Ecto neural progenitor cell (in vitro differentiated cells): ENCODE measurements at places on chromosomes 6 and 20.

- peak; percentile 99 for DNase-seq
These were observed 32.7 kb upstream of the ID4 start for GRCh38 chr6:19804205-19805128.

GRCh38 chr6:7050872-7051779, 56.6 kb upstream of the RREB1 start:
- peak; percentile 72 for DNase-seq

DNA sequence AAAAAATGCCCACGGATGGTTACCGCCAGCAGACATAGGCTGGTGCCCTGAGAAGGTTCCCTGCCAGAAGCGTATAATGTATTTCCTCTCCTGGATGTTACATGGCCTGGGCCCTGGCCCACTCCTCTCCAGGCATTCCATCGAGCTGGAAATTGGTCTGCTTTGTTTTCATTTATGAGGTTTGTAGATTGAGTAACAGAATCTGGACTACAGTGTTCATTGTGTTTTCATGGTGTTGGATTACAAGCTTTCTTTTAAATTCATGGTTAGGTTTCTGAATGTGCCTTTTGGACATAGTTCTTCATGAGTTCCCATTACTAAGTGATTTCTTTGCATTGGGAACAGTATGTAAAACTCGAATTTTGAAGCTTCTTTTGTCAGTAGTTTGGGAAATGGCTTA, 6.4 kb downstream of the TIAM2 start:
- no peak for DNase-seq

- DNase-seq = no peak
These were observed 151.0 kb upstream of the HEY2 start for GRCh38 chr6:125598422-125598821.

DNA sequence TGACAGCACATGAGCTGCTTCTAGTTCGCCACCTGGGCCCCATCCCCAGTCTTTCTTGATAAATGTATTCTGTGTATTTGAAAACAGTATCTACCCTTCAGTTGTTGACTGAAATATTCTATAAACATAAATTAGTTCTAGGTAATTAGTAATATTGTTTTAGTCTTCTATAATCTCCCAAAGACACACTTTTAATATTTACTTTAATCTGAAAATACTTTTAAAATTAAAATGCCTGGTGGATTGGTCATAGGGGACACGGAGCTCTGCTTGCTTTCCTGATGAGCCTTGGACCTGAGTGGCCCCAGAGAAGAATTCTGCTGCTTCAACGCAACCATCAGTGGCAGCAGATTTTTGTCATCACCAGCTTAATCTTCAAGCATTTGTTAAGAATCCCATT, 234.5 kb downstream of the THBS2 start:
- no peak for DNase-seq

GRCh38 chr6:27568226-27568897, 95.5 kb upstream of the ZNF184 start:
- no peak for DNase-seq

- no peak for DNase-seq
These were observed 11.4 kb upstream of the GDAP1L1 start for GRCh38 chr20:44235702-44236101.

DNA sequence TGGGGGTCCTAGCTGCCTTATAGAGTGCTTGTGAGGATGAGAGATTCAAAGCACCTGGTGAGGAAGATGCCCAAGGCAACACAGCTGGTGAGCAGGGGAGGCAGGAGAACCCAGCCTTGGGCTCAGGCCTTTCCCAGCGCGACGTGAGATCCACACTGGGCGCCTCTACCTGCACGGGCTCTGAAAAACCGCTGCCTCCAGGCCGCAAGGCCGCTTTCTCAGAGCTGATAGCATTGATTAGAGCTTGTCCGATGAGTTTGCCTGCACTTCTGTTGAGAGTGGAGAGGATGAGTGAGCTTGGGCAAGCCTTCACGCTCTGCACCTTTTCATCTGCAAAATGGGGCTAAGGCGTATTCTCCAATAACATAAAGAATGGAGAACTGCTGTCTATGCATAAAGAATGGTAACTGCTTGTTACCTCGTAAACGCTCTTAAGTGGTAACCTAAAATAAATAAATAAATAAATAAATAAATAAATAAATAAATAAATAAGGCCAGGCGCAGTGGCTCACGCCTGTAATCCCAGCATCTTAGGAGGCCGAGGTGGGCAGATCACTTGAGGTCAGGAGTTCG, 916 bp downstream of the PABPC1L start:
- peak; percentile 54 for DNase-seq

GRCh38 chr6:47059216-47059885, 17.2 kb upstream of the ADGRF1 start:
- DNase-seq = no peak

DNA sequence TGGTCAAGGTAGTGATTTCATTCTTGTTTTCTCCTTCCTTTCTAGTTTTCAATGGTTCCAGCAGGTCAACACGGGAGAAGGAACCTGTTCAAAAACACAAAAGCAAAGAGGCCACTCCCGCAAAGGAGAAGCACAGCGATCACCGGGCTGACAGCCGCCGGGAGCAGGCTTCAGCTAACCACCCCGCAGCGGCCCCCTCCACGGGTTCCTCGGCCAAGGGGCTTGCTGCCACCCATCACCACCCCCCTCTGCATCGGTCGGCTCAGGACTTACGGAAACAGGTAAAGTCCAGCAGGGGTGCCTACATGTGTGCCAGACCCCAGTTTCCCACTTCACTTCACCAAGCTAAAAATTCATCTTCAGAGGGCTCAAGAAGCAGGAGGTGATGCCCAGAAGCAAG, 175.6 kb downstream of the DTNBP1 start:
- no peak for DNase-seq

DNA sequence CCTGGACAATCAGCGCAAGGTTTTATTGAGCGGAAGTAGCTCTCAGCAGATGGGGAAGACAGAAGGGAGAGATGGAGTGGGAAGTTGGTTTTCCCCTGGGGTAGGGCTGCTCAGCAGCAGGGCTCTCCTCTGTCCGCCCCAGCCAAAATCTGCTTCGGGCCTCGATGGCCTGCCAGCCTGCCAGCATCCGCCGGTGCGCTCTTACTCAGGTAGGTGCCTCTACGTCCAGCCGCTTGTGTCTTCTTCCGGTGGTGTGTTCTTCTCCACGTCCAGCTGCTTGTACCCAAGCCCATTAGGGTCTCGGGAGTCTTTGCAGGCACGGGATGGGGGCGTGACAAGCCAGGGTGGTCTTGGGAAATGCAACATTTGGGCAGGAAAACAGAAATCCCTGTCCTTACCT, 1340.0 kb upstream of the MAP3K7 start:
- DNase-seq = no peak

GRCh38 chr20:62148908-62149314, 5.3 kb downstream of the SS18L1 start:
- DNase-seq = no peak

GRCh38 chr20:44026647-44027342, 112.1 kb downstream of the TOX2 start:
- peak; percentile 32 for DNase-seq

GRCh38 chr6:156885562-156885961, 108.4 kb downstream of the ARID1B start:
- DNase-seq = no peak

GRCh38 chr20:35246723-35247122, 20.2 kb downstream of the MMP24 start:
- no peak for DNase-seq

DNA sequence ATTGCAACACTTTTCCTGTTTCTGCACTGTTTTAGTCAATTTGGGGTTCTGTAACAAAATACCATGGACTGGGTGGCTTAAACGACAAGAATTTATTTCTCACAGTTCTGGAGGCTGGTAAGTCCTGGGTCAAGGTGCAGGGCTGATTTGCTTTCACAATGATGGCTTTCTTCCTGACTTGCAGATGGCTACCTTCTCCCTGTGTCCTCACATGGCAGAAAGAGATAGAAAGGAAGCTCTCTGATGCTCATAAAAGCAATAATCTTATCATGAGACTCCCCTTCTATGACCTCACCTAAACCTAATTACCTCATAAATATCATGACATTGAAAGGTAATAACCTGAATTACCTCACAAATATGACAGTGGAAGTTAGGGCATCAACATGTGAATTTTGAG, 511.5 kb upstream of the CITED2 start:
- DNase-seq = no peak

DNA sequence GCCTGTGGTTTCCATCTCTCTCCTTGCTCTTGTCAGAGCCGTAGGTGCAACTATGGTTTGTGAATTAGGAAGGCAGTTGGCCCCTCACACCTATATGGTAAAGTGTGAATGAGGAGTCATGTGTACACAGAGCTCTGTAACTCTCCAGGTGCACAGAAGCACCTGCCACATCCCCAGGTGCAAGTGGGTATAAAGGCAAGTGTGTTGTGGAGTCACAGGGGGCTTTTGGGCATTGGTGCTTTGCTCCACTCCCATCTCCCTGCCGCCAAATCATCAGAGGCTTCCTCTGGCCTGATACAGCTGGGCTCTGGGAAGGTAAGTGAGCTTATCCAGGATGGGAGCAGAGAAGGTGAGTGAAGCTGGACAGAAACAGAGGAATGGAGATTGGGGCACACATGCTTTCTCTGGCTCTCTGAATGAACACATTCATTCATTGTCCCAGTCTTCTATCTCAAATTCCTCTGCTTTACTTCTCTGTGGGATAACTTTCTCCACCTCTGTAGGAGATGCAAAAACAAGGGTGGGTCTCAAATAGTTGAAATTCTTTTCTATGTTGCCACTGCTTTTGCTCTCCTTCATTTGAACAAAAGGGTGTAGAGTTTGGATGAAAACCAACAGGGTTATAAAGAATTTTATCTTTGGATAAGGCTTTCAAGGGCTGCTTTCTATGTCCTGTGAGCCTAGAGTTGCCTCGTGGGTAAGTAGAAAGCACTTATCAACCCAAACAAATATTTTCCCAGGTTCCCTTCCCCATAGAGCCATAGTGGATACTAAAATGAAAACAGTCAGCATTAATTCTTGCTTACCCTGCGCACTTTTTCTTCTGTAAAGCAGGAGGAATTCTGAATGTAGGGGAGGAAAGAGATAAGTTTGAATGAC, 45.0 kb upstream of the RIPOR2 start:
- DNase-seq = no peak

- no peak for DNase-seq
These were observed 58.7 kb upstream of the RIN2 start for GRCh38 chr20:19699180-19699971.

GRCh38 chr20:51910321-51911050, 108.2 kb upstream of the SALL4 start:
- DNase-seq = no peak

DNA sequence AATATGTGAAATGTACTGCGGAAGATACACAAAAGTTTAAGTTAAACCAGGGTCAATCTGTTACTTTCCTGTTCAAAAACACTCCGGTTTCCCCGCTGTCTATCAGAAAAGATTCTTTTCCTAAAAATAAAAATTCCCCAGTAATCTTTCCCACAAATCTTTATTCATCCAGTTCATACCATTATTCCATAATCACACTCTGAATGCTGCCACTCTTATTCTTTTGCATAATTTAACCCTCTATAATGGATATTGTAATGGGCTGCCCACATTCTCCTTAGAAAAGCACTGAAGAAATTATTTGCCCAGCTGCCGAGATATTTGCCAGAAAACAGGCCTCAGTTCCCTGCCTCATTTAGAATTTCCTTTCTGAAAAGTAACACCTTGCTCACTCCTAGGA, 68.6 kb downstream of the EPHA7 start:
- DNase-seq = no peak

DNA sequence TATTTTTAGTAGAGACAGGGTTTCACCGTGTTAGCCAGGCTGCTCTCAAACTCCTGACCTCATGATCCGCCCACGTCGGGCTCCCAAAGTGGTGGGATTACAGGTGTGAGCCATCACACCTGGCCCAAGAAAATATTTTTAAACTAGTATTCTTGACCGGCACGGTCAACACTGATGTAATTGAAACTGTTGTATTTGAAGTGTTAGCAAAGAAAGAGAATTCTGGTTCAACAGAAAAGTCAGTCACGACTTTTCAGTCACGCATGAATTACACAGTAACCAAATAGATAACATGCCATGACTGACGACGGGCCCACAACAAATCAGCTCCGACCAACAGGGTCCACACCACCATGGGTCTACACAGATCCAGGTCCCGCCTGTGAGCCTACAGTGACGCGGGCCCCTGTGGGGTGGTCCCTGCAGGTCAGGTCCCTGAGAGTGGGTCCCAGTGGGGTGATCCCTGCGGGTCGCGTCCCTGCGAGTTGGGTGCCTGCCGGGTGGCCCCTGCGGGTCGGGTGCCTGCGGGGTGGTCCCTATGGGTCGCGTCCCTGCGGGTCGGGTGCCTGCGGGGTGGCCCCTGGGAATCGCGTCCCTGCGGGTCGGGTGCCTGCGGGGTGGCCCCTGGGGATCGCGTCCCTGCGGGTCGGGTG, 1.0 kb downstream of the GMEB2 start:
- peak; percentile 63 for DNase-seq

- DNase-seq = no peak
These were observed 798.9 kb downstream of the EYS start for GRCh38 chr6:64908104-64908503.

GRCh38 chr6:12963567-12963966, 247.0 kb downstream of the PHACTR1 start:
- DNase-seq = no peak

GRCh38 chr20:676967-677366, 1.4 kb upstream of the SCRT2 start:
- no peak for DNase-seq

DNA sequence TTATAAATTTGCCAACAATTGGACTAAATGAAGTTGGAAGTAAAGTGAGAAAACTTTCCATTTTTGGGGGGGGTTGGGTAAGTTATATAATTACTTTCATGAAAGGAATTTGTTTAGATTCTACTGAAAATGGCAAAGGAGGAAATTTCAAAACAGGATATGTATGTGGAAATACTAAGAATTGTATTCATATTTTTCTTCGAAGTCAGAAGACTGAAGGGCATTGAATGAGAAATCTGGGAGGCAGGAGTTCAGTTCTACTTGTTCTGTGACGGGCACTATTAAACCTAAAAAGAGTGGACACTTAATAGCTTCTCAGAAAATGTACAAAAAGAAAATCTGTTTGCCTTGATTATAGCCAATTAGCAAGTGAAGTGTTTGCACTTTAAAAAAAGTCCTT, 114.7 kb downstream of the PRIM2 start:
- DNase-seq = no peak

- DNase-seq = peak; percentile 64
These were observed 31.2 kb upstream of the RALGAPA2 start for GRCh38 chr20:20743511-20744169.
